ENCODE measurements at places on chromosomes 6 and 20.

DNA sequence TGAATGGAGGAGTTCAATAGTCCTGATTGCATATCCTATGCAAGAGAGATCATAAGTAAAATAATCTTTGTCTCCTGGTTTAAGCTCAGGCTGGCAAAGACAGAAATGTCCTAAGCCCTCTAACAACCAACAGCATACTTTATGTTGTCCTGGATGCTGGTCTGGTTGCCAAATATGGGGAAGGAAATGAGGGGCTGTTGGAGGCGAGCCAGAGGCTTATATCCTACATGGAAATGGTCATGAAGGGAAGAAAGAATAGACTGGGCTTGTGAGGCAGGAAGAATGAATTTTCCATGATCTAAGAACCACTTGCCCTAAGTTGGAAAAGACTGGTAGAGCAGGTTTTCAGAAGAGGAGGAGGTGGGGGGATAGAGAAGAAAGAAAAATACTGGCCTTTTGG is 237.1 kb downstream of the SMOC2 start:
- H3K36me3 ChIP-seq = peaks cover 3% of the 10 kb centered on the region
- no peak overlapping the region for H3K4me3 ChIP-seq
- DNase-seq = no peak
- H3K27me3 ChIP-seq = no peaks in the 10 kb centered on the region

DNA sequence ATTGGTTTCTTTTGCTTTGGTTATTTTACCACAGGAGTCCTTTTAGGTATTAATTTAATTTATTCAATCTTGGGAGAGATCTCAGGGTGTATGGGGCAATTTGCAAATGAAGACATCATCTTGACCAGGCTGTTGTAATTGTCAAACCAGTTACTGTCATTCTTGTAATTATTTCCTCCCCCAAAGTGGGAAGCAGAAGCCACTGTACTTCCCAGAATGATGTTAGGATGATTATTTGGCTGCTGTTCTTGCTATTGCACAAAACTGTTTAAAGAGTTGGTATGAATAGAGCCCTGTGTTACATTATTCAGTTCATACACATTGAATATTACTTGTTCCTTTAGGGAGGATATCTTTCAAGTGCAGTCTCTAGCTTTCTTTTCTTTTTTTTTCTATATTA is 1.7 kb downstream of the TAAR6 start:
- no peak overlapping the region for H3K27ac ChIP-seq
- H3K4me3 ChIP-seq = no peak overlapping the region
- H3K27me3 ChIP-seq = no peaks in the 10 kb centered on the region
- peaks cover 14% of the 10 kb centered on the region for H3K4me1 ChIP-seq
- no peak for DNase-seq

- H3K36me3 ChIP-seq = peaks cover 3% of the 10 kb centered on the region
- no peak overlapping the region for H3K4me3 ChIP-seq
- no peak for DNase-seq
Observed at GRCh38 chr20:25571817-25572216, 13.5 kb downstream of the NINL start.

- no peak overlapping the region for H3K27ac ChIP-seq
- DNase-seq = no peak
- H3K27me3 ChIP-seq = no peaks in the 10 kb centered on the region
- H3K36me3 ChIP-seq = peaks cover 16% of the 10 kb centered on the region
Observed at GRCh38 chr6:104718672-104719071, 141.0 kb downstream of the HACE1 start.

DNA sequence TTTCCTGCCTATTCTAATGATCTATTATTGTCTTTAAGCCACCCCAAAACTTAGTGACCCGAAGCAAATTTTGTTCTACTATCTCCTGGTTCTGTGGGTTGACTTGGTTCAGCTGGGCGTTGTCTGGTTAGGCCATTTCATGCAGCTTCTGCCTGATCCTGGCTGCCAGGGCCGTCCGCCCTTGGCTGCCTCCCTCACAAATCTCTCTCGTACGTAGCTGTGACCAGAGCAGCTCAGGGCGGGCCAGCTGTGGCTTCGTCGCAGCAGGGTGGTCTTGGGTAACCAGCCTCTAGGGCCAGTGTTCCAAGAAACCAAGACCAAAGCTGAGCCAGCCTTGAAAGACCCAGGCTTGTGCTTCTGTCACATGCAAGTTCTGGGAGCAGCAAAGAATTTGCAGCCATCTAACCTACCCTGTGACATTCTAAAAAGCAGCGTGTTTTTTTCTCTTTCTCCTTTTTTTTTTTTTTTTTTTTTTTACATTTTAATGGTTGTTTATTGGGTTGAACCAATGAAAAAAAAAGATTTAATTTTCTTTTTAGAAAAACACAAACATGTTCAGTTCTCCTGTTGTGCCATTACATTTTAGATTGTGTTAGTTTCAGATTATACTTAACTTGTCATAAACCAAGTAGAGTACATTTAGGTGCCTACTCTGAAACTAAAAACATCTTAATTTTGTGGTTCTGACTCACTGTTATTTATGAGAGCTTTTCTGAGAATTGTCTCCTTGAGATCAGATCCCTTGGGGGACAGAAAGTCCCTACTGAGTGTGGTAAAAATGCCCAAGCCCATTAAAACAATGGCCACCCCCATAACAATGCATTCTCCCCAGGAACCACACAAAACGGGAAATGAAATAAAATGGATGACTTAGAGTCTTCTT is 83.9 kb downstream of the ZDHHC14 start:
- H3K27me3 ChIP-seq = peaks cover 61% of the 10 kb centered on the region
- no peak overlapping the region for H3K27ac ChIP-seq
- H3K4me3 ChIP-seq = no peak overlapping the region
- DNase-seq = no peak
- H3K4me1 ChIP-seq = peaks cover 17% of the 10 kb centered on the region

DNA sequence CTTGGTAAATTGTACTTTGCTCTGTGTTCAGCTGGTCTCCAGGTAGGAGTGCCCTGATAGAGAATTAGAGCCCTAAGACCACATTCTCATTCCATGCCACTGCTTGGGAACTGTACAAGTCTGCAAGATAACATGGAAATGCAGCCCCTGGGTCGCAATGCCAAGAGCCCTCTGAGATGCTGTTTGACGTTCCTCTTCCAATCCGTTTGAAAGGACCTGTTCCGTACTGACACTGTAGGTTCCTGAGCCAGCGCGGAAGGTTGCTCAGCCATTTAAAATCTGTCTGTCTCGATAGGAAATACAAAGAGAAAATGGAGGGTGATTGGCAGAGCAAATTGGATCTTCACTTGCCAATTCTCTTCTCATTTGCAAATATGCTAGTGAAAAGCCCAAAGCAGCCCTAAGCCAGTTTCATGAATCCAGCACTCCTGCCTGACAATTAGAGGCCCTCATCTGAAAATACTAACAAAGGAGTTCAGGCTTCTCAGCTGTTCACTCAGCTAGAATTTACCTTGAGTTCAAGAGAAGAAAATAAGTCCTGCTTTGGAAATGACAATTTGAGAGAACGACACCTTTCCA is 100.6 kb upstream of the AFDN start:
- DNase-seq = no peak
- no peaks in the 10 kb centered on the region for H3K4me1 ChIP-seq
- H3K27ac ChIP-seq = no peak overlapping the region
- H3K27me3 ChIP-seq = peaks cover 63% of the 10 kb centered on the region
- no peak overlapping the region for H3K4me3 ChIP-seq

DNA sequence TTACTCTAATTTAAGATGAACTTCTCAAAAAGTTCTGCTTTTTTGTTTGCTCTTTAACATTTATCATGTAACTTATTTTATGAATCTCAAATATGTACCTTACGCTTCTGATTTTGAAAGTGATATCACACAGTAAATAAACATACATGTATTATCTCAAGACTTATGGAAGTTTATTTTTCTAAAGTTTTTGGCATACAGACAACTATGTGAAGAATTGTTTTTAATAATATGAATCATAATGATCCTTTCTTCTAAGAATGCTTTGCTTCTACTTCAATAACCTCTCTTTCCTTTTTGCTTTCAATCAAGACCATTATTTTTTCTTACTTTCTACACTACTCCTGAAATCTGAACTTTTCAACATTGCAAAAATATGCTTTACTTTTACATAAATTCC is 816.4 kb downstream of the EYS start:
- H3K27me3 ChIP-seq = peaks cover 2% of the 10 kb centered on the region
- H3K4me1 ChIP-seq = no peaks in the 10 kb centered on the region
- DNase-seq = no peak
- no peak overlapping the region for H3K4me3 ChIP-seq

GRCh38 chr6:35292494-35292893 is 5.1 kb upstream of the DEF6 start:
- H3K4me3 ChIP-seq = no peak overlapping the region
- no peak for DNase-seq
- peak overlapping the region; percentile 57 for H3K27ac ChIP-seq
- H3K36me3 ChIP-seq = peaks cover 4% of the 10 kb centered on the region

DNA sequence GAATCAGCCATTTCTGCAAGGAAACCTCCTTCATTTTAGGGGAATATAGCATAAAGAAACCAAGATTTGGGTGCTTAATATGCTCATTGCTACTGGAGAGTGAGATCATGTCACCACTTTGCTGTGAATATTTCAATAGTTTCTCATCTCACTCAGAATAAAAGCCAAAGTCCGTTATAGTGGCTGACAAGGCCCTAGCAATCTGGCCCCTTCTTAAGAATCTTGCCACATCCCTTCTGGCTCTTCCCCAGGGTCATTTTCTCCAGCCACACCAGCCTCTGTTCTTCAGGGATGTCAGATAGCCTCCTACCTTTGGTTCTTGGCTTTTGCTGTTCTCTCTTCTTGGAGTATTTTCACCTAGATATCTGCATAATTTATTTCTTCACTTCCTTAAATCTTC is 24.8 kb upstream of the MLIP start:
- peaks cover 10% of the 10 kb centered on the region for H3K4me1 ChIP-seq
- no peak overlapping the region for H3K27ac ChIP-seq
- H3K36me3 ChIP-seq = no peaks in the 10 kb centered on the region
- H3K4me3 ChIP-seq = no peak overlapping the region

- H3K27me3 ChIP-seq = no peaks in the 10 kb centered on the region
- no peaks in the 10 kb centered on the region for H3K4me1 ChIP-seq
- H3K4me3 ChIP-seq = no peak overlapping the region
Observed at GRCh38 chr6:126071000-126071647, 84.8 kb downstream of the TRMT11 start.

- H3K36me3 ChIP-seq = no peaks in the 10 kb centered on the region
- H3K27me3 ChIP-seq = no peaks in the 10 kb centered on the region
- H3K4me3 ChIP-seq = no peak overlapping the region
- H3K27ac ChIP-seq = no peak overlapping the region
- H3K4me1 ChIP-seq = peaks cover 11% of the 10 kb centered on the region
- no peak for DNase-seq
Observed at GRCh38 chr6:129513471-129513870, 196.5 kb downstream of the ARHGAP18 start.

GRCh38 chr6:47362857-47363461 is 53.3 kb upstream of the TNFRSF21 start:
- H3K4me3 ChIP-seq = no peak overlapping the region
- no peak overlapping the region for H3K27ac ChIP-seq
- DNase-seq = no peak
- no peaks in the 10 kb centered on the region for H3K4me1 ChIP-seq
- no peaks in the 10 kb centered on the region for H3K27me3 ChIP-seq

GRCh38 chr20:51353491-51353890 is 189.0 kb downstream of the NFATC2 start:
- no peaks in the 10 kb centered on the region for H3K36me3 ChIP-seq
- H3K27me3 ChIP-seq = peaks cover 5% of the 10 kb centered on the region
- no peak overlapping the region for H3K4me3 ChIP-seq
- no peaks in the 10 kb centered on the region for H3K4me1 ChIP-seq
- no peak for DNase-seq
- H3K27ac ChIP-seq = no peak overlapping the region

GRCh38 chr20:50214226-50215024 is 23.8 kb downstream of the CEBPB start:
- H3K4me1 ChIP-seq = peaks cover 10% of the 10 kb centered on the region
- H3K27ac ChIP-seq = no peak overlapping the region
- no peak overlapping the region for H3K4me3 ChIP-seq
- DNase-seq = no peak
- no peaks in the 10 kb centered on the region for H3K36me3 ChIP-seq

DNA sequence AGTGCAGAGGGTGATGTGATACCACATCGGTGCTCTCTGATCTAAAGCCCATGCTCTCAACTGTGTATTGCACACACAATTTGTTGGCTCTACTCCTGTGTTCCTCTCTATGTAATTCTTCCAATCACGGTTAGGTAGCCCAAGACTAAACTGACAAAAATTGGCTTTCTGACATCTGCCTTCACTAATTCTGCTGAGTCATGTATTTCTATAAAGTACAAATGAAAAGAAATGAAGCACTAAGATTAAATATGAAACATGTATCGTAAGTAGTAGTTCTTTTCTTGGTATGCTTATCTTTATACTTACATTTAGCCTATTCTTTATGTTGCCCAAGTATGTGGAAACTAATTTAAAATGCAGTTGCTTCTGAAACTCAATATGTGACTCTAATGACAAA is 7.7 kb upstream of the MLIP start:
- H3K27ac ChIP-seq = no peak overlapping the region
- no peak for DNase-seq
- H3K36me3 ChIP-seq = no peaks in the 10 kb centered on the region
- H3K4me1 ChIP-seq = no peaks in the 10 kb centered on the region
- no peak overlapping the region for H3K4me3 ChIP-seq

DNA sequence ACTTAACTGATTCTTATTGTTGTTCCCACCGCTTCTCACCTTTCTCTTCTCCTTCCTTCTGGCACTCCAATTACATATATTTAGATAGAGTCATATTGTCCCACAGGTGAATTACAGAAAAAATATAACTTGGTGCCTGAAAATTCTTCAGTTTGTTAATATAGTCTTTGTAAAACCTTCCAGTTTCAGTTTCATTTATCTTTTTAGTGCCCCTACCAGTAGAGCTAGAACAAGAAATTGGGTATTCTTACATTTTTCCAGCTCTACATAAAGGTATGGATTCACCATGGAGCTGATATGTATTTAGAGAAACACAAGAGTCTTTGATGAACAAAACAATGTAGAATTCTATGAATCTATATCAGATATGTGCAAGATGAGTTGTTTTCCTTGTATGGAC is 10.7 kb downstream of the MANEA start:
- no peak for DNase-seq
- H3K36me3 ChIP-seq = peaks cover 28% of the 10 kb centered on the region
- no peaks in the 10 kb centered on the region for H3K27me3 ChIP-seq
- H3K4me1 ChIP-seq = no peaks in the 10 kb centered on the region
- peak overlapping the region; percentile 28 for H3K27ac ChIP-seq
- H3K4me3 ChIP-seq = no peak overlapping the region

GRCh38 chr6:150741633-150742200 is 123.8 kb upstream of the MTHFD1L start:
- no peaks in the 10 kb centered on the region for H3K36me3 ChIP-seq
- peaks cover 46% of the 10 kb centered on the region for H3K4me1 ChIP-seq
- no peak overlapping the region for H3K27ac ChIP-seq
- DNase-seq = no peak
- H3K4me3 ChIP-seq = no peak overlapping the region
- no peaks in the 10 kb centered on the region for H3K27me3 ChIP-seq

DNA sequence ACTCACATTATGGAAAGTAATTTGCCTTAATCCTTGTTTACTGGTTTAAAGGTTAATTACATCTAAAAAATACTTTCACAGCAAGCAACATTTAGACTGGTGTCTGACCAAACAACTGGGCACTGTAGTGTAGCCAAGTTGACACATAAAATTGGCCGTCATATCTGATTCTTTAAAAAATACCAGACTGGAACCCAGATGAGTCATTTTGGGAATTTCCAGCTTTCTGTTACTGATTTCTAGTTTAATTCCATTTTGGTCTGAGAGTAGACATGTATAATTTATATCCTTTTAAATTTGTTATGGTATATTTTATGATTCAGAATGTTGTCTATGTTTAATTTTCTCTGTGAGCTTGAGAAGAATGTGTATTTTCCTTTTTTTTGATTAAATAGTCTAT is 44.1 kb downstream of the SCP2D1 start:
- no peaks in the 10 kb centered on the region for H3K36me3 ChIP-seq
- no peak overlapping the region for H3K27ac ChIP-seq
- H3K4me1 ChIP-seq = no peaks in the 10 kb centered on the region
- H3K4me3 ChIP-seq = no peak overlapping the region
- peaks cover 20% of the 10 kb centered on the region for H3K27me3 ChIP-seq
- DNase-seq = no peak
